NB4 (cell line): ENCODE measurements at places on chromosomes 5 and 9.

- DNase-seq, result no peak
These were observed 2.0 kb upstream of the KDM3B start for GRCh38 chr5:138350563-138350890.

DNA sequence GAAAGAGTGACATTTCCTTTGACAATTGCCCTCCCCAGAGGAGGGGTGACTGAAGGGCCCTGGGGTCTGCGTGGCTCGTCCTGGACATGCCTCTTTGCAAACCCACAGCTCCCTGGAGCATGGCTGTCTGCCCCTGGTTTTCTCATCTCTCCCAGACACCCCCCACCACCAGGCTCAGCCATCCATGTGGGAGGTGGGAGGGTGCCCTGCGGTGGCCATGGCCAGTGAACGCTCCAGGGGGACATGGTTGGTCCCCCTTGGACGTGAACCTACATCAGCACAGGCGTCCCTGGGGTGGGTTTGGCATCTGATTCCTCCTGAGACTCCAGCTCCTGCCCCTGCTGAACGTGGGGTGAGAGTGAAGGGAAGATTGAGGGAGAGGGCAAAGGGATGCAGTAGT is 67.7 kb upstream of the LMX1B start:
- no peak for DNase-seq

DNA sequence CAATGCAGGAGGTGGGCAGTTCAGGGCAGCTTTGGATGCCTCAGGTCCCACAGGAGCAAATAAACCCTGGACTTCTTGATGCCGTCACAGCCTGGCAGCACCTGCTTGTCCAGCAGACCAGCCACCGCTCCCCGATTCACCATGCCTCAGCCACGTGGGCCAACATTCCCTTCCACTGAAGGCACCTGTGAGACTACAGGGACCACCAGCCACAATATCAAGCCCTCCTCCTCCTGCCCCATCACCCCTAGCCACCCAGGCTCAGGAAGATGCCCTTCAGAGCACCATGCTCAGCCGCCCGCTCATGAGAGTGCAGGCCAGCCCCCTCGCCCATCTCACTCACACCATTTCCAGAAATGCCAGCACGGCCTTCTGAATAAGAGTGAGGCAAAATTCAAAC is 234.7 kb downstream of the SYK start:
- DNase-seq, result no peak

GRCh38 chr5:56301069-56301468 is 67.9 kb upstream of the ANKRD55 start:
- DNase-seq, result no peak

DNA sequence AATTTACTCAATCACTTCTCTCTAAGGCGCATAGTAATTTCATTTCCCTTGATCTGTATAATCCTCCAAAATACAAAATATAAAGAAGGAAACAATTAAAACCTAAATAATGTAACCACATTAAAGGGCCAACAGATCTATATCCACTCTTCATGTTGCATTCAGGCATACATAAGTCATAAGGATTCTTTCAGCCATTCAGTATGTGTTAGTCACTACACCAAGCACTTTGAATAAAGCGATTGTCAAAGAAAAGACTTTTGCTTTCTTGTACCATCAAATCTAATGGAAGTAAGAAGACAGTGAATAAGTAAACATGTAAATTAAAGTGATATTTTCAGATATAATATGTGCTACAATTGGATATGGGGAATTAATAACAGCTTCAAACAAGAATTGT is 569.2 kb upstream of the PTPRD start:
- DNase-seq, result no peak

GRCh38 chr9:70003901-70004714 is 39.5 kb upstream of the MAMDC2 start:
- no peak for DNase-seq

DNA sequence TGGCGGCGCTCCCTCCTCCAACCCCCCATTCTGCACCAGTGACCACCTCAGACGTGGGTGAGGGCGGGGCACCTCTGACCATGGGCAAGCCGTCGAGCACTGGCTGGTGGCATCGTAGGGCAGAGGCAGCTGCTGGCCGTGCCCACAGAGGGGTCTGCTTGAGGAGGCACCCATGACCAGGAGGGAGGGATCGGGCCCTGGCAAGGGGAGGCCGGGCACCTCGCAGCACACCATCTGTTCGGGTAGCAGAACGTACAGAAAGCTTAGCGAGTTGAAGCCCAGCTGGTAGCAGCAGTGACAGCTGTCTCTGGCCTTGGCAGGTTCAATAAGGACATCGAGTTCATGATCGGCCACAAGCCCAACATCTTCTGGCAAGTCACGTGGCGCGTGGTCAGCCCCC is 4.3 kb upstream of the SLC6A18 start:
- no peak for DNase-seq

GRCh38 chr9:128637656-128638055 is 19.0 kb downstream of the DYNC2I2 start:
- no peak for DNase-seq

GRCh38 chr9:105483618-105484017 is 35.8 kb downstream of the FSD1L start:
- DNase-seq, result no peak

- DNase-seq, result no peak
These were observed 7.1 kb downstream of the MAT2B start for GRCh38 chr5:163512526-163512925.

DNA sequence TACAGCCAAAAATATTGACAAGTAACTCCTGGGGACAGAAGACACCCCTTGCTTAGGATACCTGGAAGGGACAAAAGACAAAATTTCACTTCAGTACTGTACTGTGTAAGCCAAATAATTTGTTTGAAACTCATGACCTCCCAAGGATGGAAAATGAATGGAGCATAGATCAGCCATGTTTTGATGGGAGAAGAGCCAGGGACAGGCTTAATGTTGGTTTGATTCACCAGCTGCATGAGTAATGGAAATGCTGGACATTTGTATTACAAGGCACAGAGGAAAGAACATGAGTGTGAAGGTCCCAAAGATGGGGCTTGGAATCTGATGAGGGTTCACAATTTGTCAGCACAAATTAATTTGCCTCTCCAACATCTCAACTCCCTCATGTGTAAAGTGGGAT is 122.8 kb downstream of the ENC1 start:
- no peak for DNase-seq

DNA sequence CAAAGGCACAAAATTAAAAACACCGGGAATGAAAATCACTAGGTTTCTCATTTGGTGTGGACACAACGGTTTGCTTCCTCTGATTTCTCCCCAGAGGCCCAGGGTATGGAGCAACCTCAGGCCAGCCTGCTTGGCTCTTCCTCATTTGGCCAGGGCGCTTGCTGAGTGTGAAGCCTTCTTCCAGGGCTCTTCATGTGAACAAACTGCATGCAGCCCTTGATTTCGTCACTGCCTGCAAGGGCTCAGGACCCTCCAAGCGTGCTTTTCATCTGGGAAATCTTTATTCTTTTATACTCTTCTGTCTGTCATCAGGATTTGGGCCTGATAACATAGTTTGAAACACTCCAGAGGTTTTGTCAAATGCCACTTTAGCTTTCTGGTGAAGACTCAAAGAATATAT is 122.6 kb upstream of the KLF4 start:
- DNase-seq, result peak; percentile 96

DNA sequence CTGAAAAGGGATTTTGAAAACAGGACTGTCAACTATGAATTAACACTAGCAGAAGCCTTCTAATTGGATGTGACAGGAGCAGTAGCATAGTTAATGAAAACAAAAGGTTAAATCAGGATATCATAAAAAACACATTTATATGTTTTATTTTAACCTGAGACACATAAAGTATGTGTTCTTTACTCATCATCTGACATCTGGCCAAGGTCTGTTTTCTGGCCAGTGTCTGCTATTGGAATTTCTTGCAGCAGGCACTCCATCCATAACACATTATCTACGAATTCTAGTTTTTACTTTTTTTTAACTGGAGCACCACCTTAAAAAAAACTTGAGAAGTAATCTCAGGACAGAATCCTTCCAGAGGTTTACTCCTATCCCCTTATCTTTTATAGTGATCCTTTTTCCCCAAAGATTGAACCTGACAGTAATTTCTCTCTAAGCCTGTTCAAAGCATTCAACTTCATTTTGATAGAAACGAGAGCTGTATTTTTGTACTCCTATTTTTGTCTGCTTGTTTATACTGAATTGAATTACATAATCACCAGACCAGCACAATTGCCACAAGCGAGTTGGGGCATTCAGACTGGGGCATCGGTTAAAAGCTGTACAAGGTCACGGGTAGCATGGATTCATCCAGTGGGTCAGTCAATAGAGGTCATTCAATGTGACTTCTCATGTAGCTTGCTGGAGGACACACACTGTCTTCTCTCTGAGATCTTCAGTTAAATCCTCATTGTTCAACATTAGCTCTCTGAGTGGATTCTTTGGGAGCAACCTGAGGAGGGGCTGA is 205.6 kb upstream of the CLINT1 start:
- DNase-seq, result no peak

DNA sequence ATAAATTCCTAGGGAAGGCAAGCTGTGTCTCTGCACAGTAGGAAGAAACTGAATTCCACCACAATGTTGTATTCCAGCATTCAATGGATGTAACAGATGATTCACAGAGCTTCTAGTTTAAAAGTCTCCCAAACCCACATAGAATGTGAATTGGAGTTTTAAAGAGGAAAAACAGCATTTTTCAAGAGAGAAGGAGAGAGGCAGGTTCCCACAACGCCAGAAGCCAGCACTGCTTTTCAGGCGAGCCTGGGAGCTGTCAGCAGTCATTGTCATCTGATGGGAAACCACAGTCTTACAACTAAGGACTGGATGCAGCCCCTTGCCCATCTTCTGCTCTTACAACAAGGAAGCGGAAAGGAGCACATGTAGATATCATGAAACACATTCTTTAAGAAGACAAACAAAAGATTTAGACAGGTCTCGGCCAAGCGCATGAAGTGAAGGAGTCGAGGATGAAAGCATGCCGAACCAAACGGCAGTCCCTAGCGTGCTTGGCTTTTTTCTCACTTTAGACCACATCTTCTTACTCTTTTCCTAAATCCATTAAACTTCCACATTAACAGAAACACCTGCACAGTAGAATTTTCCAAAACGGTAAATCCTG is 638 bp downstream of the DIRAS2 start:
- DNase-seq, result no peak

DNA sequence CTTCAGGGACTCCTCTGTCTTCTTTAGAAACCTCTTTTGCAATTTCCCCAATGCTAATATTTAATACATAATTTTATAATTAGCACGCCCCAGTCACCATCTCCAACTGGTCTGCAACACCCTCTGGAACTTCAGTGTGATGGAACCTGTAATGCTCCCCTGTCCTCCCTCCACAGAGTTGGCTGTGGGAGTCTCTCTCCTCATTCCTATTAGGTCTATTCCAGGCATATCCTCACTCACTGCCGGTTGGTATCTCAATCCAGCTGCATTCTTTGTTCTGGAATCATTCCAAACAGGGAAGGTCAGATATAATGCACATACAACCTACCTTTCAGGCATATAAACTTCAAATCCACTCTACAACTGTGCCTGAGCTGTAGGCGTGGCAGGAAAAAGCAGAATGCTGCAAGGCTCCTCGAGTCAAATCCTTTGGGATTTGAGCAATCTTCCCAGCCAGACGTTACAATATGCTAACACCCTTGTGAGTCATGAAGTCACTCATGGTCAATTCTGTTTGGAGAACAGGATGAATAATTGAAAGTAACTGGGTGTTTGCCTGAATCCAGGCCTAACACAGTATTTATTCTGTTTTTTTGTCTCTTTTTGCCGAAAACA is 293.8 kb downstream of the CWC27 start:
- DNase-seq, result peak; percentile 20

GRCh38 chr5:52710310-52710971 is 77.3 kb upstream of the ITGA1 start:
- no peak for DNase-seq

DNA sequence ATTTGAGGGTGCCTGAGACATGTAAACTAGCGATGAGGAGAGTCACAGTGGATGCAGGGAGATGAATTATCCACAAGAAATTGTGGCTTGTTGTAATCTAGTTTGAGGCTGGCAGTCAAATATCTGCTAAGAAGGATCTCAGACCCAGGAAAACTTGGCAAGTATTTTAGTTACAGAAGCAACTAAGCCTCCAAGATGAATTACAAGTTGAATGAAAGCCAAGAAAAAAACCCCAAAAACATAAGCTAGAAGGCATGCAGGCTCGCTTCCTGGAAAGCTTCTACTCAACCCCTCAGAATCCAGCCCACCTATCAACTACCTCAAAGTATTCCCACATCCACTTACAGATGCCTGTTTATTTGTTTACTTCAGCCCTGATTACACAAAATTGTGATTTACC is 696.9 kb downstream of the MAT2B start:
- DNase-seq, result no peak

- no peak for DNase-seq
These were observed 779.9 kb upstream of the CDH6 start for GRCh38 chr5:30413540-30413939.

DNA sequence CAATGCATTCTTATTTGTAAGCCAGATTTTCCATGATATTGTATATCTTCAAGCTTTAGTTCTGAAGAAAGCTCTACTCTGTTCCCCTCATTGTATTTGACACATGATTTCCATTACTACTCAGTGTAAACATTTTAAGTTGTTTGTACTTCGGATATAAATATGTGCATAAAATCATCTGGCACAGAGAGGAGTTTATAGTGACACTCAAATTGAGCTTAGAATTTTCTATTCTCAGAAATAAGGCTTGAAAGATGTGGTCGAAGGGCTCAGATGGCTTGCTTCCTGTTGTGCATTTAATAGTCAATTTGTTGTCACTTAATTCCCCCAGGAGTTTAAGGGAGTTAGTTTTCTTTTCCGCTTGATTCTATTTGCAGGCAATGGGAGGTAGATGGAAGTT is 88.8 kb downstream of the PPIC start:
- no peak for DNase-seq

GRCh38 chr5:37323607-37324006 is 47.3 kb downstream of the NUP155 start:
- DNase-seq, result peak; percentile 16

DNA sequence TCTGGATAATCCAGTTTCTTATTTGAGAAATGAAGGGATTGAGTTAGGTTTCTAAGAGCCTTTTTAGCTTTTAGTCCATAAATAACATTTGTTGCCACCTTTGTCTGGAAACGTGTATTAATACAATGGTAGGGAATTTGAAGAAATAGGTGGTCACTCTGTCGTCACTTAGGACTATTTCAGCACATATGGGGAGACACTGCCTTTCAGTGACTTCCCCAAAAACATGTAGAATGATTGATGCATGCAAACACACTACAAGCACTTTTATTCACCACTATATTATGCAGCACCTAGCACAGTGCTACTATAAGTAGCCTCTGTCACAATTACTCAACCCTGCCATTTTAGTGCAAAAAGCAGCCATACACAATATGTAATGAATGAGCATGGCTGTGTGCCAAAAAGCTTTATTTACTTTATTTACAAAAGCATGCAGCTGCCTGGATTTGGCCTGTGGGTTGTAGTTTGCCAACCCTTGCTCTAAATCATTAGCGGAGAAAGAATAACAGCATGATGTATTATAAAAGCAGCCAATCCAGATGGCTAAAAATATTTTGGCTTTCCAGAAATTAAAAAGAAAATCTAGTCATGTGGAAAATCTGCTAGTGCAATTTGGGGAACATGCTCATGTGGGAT is 154.2 kb upstream of the HMHB1 start:
- peak; percentile 16 for DNase-seq

GRCh38 chr5:83972236-83972635 is 251.6 kb upstream of the HAPLN1 start:
- no peak for DNase-seq
